Left renal pelvis (tissue), 4 donors: ENCODE measurements at places on chromosomes 6 and 20.

DNA sequence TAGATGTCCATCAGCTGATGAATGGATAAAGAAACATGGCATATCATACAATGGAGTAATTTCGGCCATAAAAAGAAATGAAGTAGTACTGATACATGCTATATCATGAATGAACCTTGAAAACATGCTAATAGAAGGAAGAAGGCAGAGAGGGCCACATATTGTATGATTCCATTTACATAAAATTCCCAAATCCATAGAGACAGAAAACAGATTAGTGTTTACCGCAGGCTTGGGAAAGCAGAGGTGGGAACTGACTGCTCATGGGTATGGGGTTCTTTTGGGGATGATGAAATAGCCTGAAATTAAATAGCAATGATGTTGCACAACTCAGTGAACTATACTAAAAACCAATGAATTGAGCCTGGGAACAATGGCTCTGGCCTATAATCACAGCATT, 58.3 kb downstream of the SERAC1 start:
- DNase-seq = no peak

DNA sequence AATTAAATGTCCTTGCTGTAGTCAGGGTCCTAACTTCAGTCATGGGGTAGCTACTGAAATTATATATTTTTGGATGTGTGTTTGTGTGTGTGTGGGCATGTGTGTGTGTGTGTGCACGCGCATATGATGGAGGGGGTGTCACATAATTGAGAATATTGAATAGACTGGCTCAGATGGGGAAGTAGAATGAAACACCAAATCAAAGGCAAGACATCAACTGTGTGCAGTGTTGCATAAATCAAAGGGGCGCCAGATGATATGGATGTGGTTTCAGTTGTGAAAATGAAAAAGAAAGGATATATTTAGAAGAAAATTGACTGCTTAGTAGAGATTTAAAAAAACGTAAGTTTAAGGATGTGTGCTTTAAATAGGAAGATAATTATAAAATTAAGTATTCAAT, 144.2 kb upstream of the CEP162 start:
- no peak for DNase-seq

GRCh38 chr20:10490257-10490656, 55.2 kb downstream of the SLX4IP start:
- DNase-seq = no peak

DNA sequence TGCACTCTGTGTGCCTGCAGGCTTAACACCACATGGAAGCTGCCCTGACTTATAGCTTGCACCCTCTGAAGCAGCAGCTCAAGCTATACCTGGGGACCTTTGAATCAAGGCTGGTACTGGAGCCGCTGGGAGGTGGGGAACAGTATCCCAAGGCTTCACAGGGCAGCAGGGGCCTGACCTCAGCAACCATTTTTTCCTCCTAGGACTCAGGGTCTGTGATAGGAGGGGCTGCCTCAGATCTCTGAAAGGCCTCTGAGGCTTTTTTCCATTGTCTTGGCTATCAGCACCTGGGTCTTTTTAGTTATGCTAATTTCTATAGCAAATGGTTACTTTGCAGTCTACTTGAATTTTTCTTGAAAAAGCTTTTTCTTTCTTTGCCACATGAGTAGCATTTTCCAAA, 80.2 kb upstream of the OPRM1 start:
- no peak for DNase-seq

DNA sequence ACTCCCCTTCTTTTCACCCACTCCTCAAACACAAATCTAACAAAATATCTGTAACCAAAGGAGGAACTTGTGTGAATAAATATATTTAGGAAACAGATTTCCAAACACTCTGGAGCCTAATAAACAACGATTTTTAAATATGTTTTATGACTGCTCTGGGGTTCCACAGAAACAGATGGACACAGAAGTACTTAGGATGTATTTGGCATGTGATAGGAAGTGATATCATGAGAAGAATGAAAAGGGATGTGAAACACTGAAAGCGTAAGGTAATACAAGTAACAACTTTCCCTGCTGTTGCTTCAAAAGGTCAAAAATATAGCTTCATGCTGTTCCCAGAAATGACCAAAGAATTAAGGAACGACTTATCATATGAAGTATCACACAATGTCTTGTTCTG, 26.1 kb upstream of the ENPP1 start:
- no peak for DNase-seq

DNA sequence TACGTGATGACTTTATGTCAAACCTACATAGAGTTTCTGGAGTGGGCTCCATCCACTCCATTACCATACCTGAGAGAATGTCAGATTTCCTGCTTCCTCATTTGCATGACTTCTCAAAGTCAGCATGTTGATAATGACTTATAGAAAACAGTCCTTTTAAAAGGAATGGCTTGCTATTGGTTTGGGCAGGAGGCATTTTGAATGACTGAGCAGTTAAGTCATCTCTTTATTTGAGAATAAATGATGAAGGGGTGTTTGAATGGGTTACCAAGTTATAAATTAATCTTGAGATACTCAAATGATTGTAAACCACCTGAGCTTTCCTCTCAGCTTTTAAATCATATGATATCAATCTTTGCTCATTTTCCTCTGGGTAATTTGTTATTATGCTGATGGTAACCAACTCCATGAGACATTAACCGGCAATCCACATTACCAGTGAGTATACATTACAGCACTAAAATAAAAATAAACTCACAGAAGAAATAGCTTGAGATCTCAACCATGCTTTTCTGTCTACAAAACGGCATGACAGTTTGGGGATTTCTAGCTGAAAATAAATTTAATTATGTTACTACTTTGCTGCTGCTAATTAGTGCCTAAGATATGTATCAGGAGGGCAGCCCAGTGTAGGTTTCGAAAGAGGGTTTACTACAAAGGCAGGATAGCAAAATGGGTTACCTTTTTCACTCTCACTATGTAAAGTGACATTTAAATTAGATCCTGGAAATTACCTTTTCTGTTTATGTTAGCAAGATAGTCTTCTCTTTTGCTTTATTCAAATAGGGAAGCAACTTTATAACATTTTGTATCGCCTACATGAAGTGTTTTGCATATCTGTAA, 78.8 kb downstream of the RPS12 start:
- DNase-seq = no peak

GRCh38 chr20:41054847-41055230, 26.2 kb downstream of the TOP1 start:
- no peak for DNase-seq

DNA sequence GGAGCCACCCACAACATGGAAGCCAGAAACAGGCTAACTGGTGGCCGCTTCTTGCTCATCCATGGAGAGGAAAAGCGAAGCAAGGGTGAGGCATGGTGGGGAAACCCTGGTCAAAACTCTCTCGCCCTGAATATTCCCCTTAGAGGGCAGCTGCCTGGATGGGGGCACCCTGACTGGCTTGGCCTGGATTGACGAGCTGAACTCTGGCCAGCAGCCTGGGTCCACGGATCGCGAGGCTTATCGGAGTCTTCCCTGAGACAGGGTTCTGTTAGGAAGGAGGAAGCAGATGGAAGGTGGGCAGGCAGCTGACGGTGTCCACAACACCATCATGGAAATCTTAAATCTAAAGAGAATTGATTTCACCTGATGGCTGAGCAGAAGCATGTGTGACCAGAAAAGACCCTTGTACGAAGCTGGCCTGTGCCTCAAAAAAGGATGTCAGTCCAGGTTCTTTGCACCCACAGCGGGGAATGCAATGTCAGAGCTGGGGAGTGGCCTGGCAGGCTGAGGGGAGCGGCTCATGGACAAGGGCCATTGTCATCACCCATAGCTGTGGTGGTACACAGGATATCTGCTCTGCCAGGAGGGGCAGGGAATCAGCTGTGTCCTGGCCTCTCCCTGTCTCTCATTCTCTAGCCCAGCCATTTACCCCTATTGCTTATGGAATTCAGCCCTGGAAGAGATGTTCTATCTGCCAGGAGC, 109.4 kb upstream of the SNX9 start:
- DNase-seq = no peak

- DNase-seq = no peak
Observed at GRCh38 chr6:53741034-53741823, 53.6 kb upstream of the LRRC1 start.

DNA sequence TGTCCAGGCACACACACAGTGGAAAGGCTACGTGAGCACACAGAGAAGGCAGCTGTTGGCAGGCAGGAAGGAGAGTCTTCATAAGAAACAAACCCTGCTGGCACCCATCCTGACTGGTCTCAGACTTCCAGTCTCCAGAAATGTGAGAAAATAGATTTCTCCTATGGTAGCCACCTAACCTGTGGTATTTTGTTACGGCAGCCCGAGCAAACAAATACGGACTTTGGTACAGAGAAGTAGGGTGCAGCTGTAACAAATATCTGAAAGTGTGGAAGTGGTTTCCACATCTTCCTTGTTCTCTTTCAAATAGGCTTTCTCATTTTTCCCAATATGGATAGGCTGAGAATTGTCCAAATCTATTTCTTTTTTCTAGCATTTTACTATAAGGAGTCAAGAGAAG, 94.6 kb downstream of the ADGB start:
- no peak for DNase-seq

DNA sequence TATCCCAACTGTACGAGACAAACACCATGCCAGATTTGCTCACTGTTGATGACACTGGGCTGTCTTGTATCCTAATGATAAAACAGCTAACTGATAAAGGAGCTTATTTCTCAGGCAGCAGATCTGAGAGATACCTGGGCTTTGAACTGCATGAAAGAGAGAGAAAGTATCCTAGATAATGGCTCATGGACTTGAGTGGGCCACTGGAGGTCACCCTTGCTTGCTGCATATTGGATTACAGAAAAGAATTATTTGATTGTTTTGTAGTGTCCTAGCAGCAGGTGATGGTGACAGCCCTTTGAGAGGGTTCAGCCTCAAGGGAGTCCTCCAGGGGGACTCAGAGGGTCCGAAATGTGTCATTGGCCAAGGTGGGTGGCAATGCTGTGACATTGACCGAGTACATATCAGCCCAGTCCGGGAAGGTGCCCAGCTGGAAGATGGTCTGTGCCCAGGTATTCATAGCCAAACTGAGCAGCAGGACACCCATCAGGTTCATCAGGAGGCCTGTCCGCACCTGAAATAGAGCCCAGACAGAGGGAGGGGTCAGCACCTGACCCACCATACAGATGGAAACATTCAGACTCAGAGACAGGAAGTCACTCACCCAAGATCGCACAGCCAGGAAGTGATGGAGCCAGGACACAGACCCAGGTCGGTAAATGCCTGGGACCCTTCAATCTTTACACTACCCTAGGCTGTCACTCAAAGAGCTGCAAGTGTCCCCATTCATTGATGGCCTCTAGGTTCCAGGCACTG, 9.4 kb upstream of the OCSTAMP start:
- no peak for DNase-seq

DNA sequence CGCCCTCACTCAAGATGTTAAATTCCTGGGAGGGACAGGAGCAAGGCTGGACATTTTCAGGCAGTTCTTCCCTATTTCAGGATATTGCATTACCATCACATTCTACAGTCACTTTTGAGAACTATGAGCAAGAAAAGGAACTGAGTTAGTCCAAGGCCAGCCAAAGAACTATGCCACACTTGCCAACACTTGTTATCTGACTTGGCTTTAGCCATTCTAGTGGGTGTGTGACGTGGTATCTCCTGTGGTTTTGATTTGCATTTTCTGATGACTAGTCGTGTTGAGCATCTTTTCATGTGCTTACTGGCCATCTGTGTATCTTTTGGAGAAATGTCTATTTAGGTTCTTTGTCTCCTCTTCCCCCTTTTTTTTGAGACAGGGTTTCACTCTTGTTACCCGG, 12.0 kb downstream of the XRN2 start:
- no peak for DNase-seq

DNA sequence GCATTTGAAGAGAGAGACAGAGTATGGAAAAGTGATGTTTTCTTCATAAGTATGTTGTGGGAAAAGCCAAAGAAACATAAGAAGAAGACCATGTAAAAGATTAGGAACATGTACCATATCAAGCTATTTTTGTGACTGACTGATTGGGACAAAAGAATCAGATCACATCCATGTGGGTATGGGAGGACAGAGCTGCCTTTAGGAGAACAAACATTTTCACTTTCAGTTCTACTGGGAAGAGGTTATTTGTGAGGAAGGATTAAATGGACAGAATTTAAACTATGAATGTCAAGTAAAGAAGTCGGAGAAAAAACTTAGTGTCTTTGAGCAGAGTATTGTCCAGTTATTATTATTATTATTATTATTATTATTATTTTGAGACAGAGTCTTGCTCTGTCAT, 124.4 kb upstream of the HCRTR2 start:
- no peak for DNase-seq

DNA sequence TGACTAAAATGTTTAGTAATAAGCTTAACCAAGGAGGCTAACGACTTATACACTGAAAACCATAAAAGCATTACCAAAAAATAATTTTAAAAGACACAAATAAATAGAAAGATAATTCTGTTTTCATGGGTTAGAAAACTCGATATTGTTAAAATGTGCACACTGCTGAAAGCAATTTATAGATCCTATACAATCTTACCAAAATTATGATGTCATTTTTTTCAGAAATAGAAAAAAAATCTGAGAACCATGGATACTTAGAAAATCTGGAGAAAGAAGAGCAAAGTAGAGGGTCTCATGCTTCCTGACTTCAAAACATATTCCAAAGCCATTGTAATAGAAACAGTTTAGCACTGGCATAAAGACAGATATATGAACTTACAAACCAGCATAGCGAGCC, 46.6 kb downstream of the HCRTR2 start:
- no peak for DNase-seq

DNA sequence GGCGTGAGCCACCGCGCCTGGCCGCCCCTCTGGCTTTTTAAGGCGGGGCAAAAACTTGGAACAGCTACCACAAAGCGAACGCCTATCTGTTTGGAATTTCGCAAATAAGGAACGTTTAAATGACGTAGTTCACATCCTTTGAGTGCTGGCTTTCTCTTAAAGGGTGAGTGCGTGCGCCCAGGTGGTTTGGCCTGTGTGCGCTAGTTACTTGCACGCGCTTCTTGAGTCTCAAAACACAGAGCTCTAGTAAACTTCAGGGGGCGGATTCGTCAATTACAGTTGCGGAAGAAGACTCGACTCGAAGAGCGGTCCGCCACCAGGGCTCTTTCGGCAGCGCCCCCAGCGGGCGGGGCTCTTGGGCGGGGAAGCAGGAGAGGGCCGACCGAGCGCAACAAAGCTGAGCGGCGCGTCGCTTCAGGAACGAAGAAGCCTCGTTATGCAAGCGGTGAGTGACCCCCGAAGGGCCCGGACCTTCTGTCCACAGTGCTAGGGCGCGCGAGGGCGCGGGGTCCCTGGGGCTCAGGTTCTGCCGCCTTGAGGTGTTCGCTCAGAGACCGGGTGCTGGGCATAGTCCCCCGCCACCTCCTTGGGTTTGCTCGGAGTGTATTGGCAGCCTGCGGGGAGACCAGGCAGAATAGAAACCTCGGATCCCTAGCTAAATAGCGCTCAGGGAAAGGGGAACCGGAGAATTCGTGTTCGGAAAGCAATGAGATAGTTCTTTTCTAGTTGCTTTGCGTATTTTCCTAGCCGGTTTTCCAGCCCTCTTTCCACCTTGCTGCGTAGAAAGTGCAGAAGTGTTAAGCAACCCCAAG, at the start of gene SYCP2L:
SYCP2L (plus strand) TSS at position 362 of the 812 bp plus-strand sequence; CDS start at position 437, 75 bp downstream.
- no peak for DNase-seq
